ENCODE measurements at places on chromosomes 2 and 18. TPM values are rescaled to one million over a fixed set of nuclear protein-coding genes. Genes with fewer than 3 reads are reported as not detected.

GRCh38 chr2:216344206-216344949 is 27.9 kb downstream of the MARCHF4 start:
- no peak for DNase-seq

GRCh38 chr18:57433482-57433881 is 1.7 kb upstream of the ONECUT2 start:
- DNase-seq, result no peak

DNA sequence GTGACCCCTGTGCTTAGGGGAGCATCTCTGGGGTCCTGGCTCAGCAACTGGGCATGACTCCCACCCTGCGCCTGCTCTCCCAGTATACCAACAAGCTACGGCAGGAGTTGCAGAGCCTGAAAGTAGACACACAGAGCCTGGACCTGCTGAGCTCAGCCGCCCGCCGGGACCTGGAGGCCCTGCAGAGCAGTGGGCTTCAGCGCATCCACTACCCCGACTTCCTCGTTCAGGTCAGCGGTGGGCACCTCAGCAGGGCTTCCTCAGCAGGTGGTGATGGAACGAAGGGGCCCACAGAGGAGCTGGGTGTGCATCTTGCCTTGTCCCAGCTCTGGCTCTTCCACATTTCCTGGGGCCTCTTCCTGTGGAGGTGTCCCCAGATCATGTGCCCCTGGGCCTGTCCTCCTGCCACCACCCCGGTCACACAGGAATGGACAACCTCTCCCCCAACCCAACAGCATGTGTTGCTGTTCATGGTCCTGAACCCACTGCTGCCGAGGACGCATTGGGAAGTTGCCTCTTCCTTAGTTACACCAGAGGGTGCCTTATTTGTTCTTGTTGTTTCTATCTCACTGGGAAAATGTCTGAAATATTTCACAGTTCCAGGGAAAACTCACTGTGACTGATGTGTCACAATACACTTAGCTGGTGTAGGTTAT is 10.8 kb downstream of the PROM2 start:
- DNase-seq, result no peak

The NEB gene
- 0.75 TPM for polyA plus RNA-seq
